Stimulated activated CD4-positive, alpha-beta T cell treated with anti-CD3 and anti-CD28 coated beads, Interleukin-4, amount 100 ng/mL, for 48 hours (primary cell): ENCODE measurements at places on chromosomes 4 and X.

- no peak for DNase-seq
Observed at GRCh38 chr4:187617113-187617512, 378.5 kb upstream of the ZFP42 start.

GRCh38 chr4:101806914-101807313, 16.4 kb downstream of the BANK1 start:
- no peak for DNase-seq

GRCh38 chr4:38111717-38112116, 151.5 kb downstream of the PTTG2 start:
- DNase-seq = no peak

- no peak for DNase-seq
Observed at GRCh38 chrX:50372966-50373365, 97.7 kb downstream of the DGKK start.

DNA sequence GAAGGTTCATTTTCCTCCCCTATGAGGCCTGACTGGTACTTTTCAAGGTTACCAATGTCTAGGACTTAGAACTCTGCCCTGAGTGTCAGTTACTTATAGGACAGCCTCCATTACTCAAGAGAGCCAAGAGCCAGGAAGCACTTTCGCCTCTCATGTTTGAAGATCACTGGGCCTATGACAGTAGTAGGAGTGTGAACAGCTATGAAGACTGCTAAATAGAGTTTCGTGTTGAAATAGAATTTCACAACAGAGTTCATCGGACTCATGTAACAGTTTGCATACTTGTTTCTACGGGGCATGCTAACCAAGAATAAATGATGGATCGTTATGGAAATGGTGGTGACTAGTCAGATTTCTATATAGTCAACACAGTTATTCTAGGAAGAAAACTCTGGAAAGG, 97.8 kb upstream of the GPC4 start:
- no peak for DNase-seq

GRCh38 chr4:100795581-100795980, 277.8 kb upstream of the EMCN start:
- no peak for DNase-seq

DNA sequence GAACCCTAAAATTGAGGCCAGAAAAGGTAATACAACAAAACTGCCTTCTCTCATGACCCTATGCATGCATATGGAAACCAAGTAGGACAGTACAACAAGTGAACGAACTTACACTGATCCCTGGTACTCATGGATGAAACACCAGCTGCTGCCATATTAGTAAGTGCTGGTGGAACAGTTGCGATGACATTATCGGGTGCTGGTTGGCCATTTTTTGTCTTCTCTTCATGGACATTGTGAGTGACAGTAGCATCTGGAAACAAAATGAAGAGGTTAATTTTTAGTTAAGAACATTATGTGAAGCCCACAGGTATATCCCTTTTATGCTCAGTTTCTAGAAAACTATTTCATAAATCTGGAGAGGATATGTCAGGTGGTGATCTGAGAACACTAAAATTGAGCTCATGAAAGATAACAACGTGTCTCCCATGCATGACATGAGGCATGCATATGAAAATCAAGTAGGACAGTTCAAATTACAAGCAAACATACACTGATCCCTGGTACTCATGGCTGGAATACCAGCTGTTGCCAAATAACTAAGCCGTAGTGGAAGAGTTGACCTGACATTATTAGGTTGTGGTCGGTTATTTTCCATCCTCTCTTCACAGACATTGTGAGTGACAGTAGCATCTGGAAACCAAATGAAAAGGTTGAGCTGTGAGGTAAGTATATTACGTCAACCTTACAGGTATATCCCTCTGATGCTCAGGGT, 74.2 kb upstream of the CT45A1 start:
- no peak for DNase-seq

DNA sequence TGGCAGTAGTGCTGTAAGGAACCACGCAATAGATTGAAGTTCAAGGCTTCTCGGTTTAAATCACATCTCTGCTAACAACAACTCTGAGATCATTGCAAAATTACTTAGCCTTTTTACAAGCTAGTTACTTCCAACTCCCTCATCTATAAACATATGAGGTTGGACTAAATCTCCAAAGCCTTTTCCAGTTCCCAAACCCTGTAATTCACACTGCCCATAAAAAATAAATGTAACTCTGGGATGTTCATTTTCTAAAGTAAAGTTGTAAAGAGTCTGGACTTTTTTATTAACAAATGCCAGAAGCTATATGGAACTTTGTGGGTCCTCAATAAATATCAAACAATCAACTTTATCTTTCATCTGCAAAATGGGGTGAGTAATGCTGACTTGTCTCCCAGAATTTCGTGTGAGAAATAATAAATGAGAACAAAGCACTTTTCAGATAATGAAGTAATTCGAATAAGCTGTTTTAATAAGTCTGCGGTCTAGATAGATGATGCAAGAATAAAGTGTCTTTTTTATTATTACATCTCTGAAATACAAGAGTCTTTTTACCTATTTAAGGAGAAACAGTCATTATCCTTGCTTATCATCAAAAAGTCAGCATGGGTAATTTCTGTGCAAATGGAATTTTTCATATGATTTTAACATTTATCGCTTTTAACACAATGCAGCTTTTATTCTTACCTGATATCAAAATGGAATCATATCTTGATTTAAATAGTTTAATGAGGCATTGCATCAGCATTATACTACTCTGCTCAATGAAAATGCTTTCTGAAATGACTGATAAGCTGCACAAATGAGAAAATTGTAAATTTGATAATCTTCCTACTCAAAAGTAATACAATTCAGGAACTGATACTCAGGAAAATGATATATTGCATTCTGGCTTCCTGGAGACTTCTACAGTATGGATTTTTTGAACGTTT, 252.6 kb downstream of the BANK1 start:
- DNase-seq = no peak

DNA sequence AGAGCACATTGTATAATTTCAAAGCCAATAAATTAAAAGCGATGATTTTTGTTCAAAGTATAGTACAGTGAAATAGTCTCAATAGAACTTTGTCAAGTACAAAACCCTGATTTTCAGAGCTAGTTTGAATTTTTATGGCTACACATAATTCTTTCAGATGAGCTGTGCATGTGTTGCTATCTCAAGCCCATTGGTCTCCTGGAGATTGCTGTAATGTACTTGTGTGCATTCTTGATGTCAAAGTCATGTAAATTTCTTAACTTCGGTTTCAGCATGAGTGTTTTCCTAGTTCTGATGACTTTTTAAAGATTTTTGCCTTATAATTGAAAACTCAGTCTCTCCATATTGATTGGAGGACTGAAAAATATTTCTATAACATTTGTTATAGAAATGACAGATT, 200.8 kb downstream of the CEP135 start:
- no peak for DNase-seq
